ENCODE measurements at places on chromosomes 2 and 18.

GRCh38 chr2:183866666-183867065 is 731.7 kb upstream of the ZNF804A start:
- DNase-seq = no peak

- no peak for DNase-seq
Measured at GRCh38 chr2:144849612-144850011, 329.7 kb upstream of the ZEB2 start.

- no peak for DNase-seq
Measured at GRCh38 chr2:52356556-52356955, 1324.6 kb upstream of the NRXN1 start.

GRCh38 chr18:1825296-1825695 is 746.0 kb downstream of the METTL4 start:
- no peak for DNase-seq

- DNase-seq = no peak
Measured at GRCh38 chr2:238596571-238597551, 170.1 kb downstream of the ASB1 start.

DNA sequence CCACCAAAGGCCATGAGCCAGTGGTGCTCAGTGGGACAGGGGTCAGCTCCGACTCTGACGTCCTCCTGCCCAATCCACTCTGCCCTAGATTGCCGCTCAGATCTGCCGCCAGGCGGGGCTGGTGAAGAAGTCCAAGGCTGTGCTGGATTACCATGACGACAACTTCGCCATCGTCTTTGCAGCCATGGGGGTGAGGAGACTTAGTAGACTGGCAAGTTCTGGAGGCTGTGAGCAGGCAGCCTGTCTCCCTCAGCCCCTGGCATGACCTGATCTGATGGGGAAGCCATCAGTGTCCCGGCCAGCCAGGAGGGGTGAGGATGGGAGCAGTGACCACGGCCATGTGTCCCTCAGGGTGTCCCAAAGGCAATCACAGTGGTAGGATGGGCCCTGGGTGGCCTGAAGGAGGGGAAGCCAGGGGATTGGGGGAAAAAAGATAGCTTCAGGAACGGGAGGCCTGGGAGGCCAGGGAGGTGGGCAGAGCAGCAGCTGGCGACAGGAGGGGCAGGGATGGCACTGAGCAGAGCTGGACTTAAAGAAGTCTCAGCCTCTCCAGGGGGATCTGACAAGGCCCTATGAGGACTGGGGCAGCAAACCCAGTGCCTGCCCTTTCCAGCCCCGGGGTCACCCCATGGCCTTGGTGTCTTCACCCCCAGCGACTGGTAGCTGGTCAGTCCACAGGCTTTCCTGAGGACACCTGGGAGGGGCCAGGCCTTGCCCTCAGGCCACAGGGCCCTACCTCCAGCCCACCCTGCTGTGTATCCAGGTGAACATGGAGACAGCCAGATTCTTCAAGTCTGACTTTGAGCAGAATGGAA is 17.4 kb upstream of the ANKRD53 start:
- no peak for DNase-seq

GRCh38 chr2:124649001-124649400 is 623.9 kb downstream of the CNTNAP5 start:
- DNase-seq = no peak

- DNase-seq = no peak
Measured at GRCh38 chr2:10935366-10935918, 23.7 kb downstream of the KCNF1 start.

GRCh38 chr2:74921236-74921736 is 37.2 kb upstream of the POLE4 start:
- no peak for DNase-seq

DNA sequence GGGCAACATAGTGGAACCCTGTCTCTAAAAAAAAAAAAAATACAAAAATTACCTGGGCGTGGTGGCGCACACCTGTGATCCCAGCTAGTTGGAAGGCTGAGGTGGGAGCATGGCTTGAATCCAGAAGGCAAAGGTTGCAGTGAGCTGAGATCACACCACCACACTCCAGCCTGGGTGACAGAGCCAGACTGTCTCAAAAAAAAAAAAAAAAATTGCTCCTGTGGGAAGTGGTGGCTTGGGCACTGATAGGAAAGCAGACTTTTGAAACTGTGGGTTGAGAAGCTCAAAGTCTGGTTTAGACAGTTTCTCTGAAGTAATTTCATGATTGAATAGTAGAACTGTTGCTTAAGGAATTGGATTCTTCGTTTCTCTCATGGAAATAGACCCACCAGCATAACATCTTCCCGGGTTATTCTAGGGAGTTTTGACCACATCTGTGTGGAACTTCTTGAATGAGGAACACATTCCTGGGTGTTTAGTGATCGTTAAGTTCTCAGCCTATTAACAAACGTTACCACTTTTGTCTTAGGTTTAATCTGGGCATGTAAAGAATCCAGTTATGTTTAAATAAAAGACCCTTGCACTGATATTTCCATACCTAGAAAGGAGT is 33.5 kb downstream of the GRHL1 start:
- DNase-seq = no peak

- no peak for DNase-seq
Measured at GRCh38 chr18:58101291-58101794, 57.3 kb downstream of the NEDD4L start.

DNA sequence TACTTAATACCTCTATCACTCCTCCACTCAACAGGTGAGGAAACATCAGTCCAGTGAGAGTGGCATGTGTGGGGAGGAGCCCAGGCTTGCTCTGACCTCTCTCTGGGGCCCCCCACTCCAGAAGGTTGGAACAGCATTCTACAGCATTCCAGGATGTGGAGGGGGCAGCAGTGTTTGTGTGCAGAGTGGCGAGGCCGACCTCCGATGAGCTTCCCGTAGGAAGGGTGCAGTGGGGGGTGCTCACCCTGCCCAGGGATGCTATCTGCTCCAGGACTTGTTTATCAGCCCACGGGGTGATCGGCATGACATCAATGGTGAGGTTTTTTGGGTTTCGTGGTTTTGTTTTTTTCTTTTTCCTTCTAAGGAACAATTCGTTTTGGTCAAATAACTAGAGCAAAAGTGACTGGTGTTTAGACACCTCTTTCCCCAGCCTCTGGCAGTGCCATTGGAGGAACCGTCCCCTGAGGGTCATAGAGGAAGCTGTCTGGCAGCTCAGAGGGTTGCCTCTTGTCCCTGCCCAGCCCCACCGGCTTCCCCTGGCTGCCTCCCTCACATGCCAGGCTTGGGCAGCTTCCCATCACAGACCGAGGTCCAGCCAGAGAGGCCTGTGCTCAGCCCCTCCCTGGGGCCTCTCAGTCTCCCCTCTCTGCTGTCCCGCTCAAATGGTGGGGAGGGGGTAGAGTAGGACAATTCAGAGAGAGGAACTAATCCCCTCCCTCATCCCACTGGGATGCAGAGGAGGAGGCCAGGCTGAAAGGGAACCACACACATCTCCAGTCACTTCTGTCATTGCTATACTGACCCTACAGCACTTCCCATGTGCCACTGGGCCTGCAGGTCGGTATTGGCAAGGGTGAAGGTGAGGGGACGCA is 96.5 kb downstream of the ZFP36L2 start:
- DNase-seq = peak; percentile 64

DNA sequence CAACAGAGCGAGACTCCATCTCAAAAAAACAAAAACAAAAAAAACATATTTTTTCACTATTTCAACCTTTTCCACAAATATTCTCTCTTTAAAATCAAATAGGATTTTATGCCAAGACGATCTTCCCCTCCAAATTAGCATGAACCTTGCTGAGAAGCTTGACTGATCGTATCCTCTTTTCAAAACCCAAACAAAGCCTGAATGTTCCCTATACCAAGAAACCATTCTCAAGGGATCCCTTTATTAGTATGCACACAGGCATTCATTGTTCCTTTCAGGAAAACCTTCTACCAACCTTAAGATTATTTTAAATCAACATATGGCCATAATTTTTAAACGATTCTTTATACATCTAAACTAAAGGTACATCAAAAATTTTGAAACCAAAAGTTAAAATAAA is 6.3 kb downstream of the SPIRE1 start:
- no peak for DNase-seq

- no peak for DNase-seq
Measured at GRCh38 chr2:177429688-177430325, 37.2 kb downstream of the AGPS start.

DNA sequence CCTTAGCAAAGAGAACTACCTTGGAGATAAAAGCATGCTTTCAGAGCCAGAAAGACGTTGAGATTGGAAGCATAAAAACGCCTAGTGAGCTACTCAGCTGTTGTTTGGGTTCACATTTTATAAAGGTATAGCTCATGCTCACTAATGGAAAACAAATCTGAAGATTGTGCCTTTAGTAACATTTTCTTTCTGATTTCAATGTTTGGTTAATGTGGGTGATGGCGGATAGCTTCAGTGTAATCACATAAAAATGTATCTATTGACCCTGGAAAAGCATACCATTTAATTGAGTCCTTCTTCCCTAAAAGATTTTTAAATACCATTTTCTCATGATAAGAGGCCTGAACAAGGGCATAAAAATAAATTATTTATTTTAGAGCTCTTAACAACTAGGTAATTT is 73.4 kb downstream of the DTNA start:
- no peak for DNase-seq

Measured in GDM1 (cell line).